ENCODE measurements at places on chromosomes 3 and 15.

- no peak for DNase-seq
Observed at GRCh38 chr15:45101749-45102148, 12.2 kb downstream of the DUOX2 start.

GRCh38 chr3:99709686-99710085 lies 71.3 kb downstream of the COL8A1 start:
- no peak for DNase-seq

DNA sequence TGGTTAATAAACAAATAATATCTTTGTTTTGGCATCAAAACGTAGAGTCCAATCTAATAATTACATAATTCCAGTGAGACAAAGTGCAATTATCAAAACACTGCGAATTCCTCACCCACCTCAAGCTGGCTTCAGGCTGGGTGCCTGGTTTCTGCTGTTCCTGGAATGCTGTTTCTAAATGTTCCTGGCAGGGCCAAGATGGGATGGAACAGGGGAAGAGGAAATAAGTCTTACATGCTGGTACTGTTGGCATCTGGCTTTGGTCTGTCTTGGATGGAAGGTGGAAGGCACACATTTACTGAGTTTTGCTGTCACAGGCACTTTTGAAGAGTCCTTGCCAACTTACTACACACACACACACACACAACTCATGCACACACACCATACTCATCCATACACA lies 101.9 kb upstream of the SLCO3A1 start:
- peak; percentile 60 for DNase-seq

DNA sequence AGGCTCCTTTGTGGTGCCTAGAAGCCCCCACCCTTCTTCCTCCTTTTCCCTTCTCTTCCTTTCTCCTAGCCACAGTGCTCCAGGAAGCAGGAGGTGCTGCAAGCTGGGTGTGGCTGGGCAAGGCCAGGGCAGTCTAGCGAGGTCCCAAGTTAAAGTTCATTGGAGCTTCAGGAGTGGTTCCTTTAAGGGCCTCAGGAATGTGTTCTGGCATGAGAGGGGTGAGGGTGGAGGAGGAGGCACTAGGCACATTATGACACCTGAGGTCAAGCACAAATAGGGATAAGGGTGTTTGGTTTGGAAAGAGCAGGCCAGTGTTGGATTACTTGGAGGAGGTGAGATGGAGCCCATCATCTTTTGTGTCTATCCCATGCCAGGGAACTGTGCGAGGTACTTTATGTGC lies 258.7 kb downstream of the TLE3 start:
- DNase-seq = no peak
